Stimulated activated CD4-positive, alpha-beta T cell treated with anti-CD3 and anti-CD28 coated beads, TNF-alpha, amount 100 ng/mL, for 1 hour (primary cell): ENCODE measurements at places on chromosomes 5 and 9.

GRCh38 chr5:143629871-143630659, 181.9 kb upstream of the HMHB1 start:
- no peak for DNase-seq

DNA sequence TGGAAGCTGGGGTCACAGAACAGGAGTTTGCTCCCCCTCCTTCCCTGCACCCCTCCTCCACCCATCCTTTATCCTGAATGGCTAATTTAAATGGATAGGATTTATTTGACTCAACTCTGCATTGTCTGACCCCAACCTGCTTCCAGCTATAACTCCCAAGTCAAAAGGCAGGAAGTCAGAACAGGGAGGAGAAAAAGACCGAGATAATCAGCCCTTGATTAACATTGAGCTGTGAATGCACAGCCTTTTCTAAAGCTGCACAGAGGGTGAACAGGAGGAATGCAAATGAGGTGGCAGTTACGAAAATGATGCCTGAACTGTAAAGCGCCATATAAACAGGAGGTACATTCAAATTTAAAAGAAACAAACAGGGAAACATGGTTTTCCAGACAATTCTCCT, 152.8 kb downstream of the SPOCK1 start:
- no peak for DNase-seq

DNA sequence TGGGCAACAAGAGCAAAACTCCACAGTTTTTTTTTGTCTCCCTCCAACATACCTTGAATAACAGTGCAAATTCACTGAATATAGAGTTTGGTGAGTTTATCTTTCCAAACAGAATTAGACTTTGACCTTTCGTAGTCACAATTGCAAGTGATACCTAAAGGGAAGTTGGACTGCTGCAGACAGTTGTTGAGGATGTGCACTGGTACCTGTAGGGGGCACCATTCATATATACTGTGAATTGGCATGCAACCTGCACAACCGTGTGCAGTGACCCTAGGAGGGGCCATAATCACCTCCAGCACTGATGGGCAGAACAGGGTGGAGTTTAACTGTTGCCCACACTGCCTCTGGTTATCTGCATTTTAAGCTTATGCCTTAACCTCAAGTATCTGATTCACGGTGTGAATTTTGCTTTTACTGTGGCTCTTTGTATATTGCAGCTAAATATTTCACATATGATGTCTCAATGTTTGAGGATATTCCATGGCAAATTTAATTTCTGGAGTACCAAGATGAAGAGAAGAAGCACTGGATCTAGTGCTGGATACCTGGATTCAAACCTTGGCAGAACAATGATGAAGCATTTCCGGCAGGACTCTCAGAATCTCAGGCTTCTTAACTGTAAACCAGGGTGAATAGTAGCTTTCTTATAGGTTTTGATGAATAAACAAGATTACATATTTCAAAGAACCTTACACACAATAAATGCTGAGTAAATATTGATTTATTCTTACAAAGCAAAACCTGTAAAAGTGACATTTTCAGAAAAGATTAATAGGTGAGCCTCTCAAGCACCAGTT, 144.3 kb downstream of the ACTBL2 start:
- no peak for DNase-seq

GRCh38 chr5:63145167-63145566, 566.5 kb downstream of the LRRC70 start:
- no peak for DNase-seq

DNA sequence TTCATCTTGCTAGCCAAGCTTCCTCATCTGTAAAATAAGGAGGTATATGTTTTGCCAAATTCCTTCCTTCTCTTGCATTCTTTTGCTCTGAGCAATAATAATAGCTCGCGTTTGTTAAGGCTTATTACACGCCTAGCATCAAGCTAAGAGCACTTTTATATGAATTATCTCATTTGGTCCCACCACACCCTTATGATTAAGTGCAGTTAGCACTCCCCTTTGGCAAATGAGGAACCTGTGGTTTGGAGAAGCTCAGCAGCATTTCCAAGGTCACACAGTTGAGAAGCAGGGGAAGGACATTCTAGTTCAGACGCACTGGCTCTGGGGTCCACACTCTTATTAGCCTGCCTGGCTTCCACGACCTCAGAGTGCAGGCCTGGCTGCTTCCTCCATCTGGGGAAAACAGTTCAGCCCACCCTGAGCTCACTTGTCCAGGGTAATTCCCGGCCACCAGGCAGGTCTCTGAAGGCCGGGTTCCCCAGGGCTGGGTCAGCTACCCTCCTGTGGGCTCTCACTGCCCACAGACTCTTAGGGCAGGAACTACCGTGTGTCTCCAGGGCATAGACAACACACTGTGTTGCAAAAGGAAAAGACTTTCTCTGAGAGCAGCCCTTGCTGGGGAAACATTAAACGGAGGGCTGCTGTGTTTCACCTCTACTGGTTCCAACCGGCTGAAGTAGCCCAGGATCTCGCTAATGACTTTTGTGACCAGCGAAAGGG, 9.9 kb upstream of the FBP1 start:
- DNase-seq, result no peak

DNA sequence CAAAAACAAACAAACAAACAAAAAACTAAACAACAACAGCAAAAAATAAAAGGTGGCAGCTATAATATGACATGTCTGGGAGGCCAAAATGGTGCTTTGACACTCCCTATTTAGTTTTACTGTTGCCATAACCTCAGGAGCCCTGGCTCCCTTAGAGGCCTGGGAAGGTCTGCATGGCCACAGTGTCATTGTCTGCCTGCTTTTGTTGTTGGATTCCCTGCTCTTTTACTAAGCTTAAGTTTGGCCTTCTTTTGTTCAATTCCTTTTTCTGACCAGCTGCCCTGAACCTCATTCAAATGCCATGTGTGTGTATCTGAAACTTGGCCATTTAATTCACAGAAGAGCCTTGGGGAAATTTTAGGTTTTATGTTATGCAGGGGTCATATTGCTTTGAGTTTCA, 458.2 kb downstream of the TMEM232 start:
- no peak for DNase-seq

- no peak for DNase-seq
Measured at GRCh38 chr9:113499153-113499875, 35.8 kb downstream of the RGS3 start.

DNA sequence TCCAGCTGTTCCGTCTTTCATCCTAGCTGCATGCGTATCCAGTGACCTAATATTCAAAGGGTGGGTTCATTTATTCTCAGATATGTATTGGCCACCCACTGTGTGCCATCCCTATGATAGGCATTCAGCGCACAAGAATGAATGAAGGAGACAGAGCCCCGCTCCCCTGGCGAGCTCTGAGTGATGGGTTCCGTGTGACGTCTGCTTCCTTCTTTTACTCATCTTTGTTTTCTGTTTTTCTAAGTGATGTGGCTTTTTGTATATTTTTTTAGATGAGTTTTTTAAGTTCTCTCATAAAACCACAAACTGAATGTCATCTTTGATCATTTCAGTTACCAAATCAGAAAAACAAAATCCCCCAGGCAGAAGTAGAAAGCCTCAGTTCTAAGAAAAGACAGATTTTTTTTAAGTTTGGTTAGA, 168.3 kb upstream of the OTULINL start:
- no peak for DNase-seq

GRCh38 chr9:12815888-12816287, 41.1 kb downstream of the LURAP1L start:
- no peak for DNase-seq

DNA sequence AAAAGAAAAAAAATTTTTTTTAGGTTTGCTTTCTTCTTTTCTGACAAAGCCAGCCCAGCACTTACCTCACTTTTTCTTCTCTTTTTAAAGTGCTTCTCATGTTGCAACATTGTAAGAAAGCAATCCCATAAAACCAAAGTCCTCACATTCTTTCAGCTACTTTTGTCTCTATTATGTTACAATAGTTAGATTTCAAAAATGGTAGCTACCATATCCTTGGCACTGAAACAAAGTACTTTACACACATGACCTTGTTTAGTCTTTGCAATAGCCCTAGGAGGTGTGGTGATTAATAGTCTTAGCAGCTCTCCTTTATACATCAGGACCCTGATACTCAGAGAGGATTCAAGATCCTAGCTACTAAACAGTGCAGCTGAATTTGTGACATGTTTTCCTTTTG, 23.5 kb upstream of the CARTPT start:
- no peak for DNase-seq

DNA sequence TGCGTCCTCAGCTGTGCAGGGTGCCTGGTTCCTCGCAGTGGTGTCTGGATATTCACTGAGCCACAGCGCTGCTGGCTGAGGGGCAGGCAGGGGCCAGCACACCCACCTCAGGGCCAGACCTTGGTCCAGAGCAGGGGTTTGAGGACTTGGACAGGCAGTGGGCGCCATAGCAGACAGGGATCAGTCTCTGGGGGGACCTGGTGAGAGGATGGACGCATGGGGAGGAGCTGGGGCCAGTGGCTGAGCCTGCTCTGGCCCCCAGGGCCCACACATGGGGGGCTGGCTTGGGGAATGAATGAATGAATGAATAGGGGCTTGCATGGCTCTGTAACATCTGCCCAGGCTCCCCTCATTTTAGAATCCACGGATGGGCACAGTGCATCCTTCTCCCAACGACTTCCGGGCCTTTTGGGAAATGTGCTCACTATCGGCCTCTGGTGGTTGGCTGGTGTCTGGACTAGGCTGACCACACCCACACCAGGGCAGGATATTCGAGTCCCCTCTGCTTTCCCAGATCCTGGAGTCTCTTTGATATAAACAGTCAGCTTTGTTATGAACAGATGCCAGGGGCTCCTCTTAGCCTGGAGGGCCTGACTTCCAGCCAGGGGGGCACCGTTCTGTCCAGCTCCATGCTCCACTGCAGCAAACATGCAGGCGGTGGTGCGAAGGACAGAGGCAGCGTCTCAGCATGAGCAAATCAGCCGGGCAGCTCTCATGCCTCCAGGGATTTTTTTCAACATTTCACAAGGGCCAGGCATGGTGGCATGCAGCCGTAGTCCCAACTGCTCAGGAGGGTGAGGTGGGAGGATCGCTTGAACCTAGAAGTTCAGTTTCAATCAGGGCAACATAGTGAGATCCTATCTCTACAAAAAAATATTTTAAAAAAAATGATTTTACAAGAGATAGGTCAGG, 62.6 kb downstream of the NEK6 start:
- DNase-seq, result no peak

DNA sequence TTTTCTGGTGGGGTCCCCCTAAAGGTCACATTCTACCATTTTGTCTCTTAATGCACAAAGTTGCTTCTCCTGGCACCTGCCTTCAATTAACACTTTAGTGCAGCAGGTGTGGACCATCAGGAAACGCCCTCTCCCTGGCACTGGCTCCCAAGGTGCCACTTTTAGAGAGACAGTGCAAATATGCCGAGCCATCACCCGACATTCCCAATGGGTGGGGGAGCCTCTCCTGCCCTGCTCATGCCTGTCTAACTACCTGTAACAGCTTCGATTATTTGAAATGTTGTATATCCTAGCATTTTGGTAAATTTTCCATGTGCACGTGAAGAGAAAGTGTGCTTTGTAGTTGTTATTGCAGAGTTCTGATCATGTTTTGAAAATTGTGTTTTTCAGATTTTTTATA, 13.2 kb upstream of the LRRC14B start:
- no peak for DNase-seq

GRCh38 chr9:71079451-71079850, 42.0 kb downstream of the TRPM3 start:
- DNase-seq, result no peak

GRCh38 chr5:132363431-132364112, 5.9 kb upstream of the SLC22A5 start:
- DNase-seq, result no peak

GRCh38 chr9:35728041-35728971, 3.7 kb downstream of the TLN1 start:
- DNase-seq, result no peak

DNA sequence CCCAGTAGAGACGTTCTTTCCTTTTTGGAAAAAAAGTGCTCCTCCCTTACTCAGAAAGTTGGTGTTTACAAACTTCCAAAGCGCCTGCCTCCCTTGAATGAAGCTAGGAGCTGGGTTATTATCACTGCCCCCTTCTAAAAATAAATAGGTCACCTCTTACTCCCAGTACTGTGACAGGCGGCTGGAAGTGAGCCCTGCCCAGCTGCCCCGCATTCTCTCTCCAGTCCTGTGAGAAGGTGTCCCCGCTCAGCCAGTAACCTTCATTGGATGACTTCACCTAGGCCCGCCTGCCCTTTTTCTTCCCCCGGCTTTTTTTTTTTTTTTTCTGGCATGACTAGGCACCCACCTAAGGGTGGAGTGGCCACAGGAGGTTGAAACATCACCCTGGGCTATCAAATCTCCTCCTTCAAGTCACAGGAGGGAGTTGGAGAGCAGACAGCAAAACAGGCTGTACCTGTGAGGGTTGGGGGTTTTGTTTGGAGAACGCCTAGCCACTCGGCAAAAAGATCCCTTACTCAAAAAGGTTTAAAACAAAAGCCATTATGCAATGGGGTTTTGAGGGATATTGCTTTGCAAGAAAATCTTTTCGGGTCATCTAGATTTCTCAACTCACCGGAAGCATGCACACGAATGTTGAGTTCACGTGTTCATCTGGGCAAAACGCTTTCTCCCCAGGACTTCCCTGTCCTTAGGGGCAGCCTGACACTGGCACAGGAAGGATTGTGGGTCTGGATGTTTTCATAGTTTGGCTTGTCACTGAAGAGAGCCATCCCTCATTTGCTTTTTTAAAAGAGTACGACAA, 43.3 kb upstream of the ZNF622 start:
- no peak for DNase-seq

- DNase-seq, result no peak
Measured at GRCh38 chr5:10838038-10838437, 77.0 kb upstream of the DAP start.

DNA sequence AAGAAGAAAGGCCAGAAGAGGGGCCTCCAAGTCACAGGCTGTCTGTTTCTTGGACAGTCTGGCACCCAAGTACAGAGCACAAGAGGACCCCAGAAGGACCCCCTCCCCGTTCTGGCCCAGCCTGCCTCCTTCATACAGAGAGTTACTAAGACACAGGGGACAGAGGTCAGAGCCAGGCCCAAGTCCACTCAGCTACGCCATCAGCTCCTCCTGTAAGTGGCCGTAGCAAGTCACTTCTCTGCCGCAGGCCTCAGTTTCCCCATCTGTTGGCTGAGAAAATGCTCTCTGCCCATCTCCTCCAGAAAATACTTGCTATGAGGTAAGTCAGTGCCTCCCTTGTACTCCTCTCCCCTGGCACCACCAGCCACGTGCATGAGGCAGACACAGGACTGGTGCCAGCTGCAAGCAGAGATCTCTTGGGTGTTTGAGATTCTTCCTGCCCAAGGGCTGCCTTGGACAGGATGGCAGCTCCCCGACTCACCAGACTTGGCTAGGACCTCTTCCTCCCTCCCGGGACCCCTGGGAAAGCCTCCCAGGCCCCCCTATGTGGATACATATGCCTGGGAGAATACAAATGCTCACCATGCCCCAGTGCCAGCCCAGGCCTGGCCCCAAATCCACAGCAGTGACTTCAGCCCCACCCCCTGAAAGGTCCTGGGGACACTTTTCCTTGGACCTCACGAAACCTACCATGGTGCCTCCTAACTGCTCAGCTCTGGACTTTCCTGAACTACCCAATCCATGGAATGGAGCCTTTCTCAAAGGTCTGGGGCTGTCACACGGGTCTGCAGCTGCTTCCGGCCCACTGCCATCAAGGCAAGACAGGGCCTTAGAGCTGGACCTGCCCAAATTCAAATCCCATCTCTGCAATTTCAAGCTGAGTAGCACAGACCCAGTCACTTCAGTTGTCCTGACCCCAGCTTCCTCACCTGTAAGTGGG, 5.1 kb downstream of the EEIG1 start:
- no peak for DNase-seq

- no peak for DNase-seq
Measured at GRCh38 chr5:72634444-72634843, 127.2 kb upstream of the ZNF366 start.

GRCh38 chr9:69578026-69578425, 94.1 kb downstream of the APBA1 start:
- no peak for DNase-seq

GRCh38 chr5:173581408-173582215, 34.8 kb downstream of the BOD1 start:
- DNase-seq, result no peak
